ENCODE measurements at places on chromosomes 2 and 18. TPM values are rescaled to one million over a fixed set of nuclear protein-coding genes. Genes with fewer than 3 reads are reported as not detected.
A peak's percentile ranks its signal among the peaks of the same experiment; 100 is the strongest.

- no peak for DNase-seq
- H3K27me3 ChIP-seq: no peaks in the 10 kb centered on the region
- H3K27ac ChIP-seq: no peak overlapping the region
- H3K36me3 ChIP-seq: peaks cover 5% of the 10 kb centered on the region
- no peak overlapping the region for H3K4me3 ChIP-seq
- no peaks in the 10 kb centered on the region for H3K4me1 ChIP-seq
Measured at GRCh38 chr2:44744961-44745892, 196.3 kb upstream of the SIX3 start.

- no peaks in the 10 kb centered on the region for H3K27me3 ChIP-seq
- H3K4me3 ChIP-seq: no peak overlapping the region
- peaks cover 7% of the 10 kb centered on the region for H3K36me3 ChIP-seq
- H3K27ac ChIP-seq: no peak overlapping the region
Measured at GRCh38 chr2:75077909-75078308, 119.5 kb downstream of the POLE4 start.

GRCh38 chr2:72198532-72199241 lies 51.0 kb upstream of the CYP26B1 start:
- no peaks in the 10 kb centered on the region for H3K36me3 ChIP-seq
- H3K27me3 ChIP-seq: no peaks in the 10 kb centered on the region
- no peaks in the 10 kb centered on the region for H3K4me1 ChIP-seq
- no peak for DNase-seq

- no peak overlapping the region for H3K4me3 ChIP-seq
- no peak overlapping the region for H3K27ac ChIP-seq
- H3K4me1 ChIP-seq: peaks cover 2% of the 10 kb centered on the region
- H3K27me3 ChIP-seq: peaks cover 22% of the 10 kb centered on the region
Measured at GRCh38 chr18:37529296-37529695, 36.3 kb downstream of the CELF4 start.

DNA sequence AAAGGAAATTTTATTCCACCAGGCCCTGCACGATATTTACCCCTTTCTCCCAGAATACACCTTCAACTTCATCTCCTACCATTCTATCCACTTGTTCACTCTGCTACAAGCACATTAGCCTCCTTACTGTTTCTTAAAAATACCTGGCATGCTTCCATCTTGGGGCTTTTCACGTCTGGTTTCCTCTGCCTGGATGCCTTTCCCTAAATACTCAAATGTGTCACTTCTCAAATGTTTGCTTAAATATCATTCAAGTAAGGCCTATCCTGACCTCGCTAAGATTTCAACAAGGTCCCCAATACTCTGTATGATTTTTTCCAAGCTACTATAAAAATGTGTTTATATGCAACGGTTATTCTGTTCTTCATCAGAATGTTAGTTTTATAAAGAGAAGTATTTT lies 433.0 kb upstream of the CHAC2 start:
- H3K27ac ChIP-seq: no peak overlapping the region
- no peak for DNase-seq
- no peak overlapping the region for H3K4me3 ChIP-seq
- H3K27me3 ChIP-seq: peaks cover 4% of the 10 kb centered on the region
- no peaks in the 10 kb centered on the region for H3K4me1 ChIP-seq

DNA sequence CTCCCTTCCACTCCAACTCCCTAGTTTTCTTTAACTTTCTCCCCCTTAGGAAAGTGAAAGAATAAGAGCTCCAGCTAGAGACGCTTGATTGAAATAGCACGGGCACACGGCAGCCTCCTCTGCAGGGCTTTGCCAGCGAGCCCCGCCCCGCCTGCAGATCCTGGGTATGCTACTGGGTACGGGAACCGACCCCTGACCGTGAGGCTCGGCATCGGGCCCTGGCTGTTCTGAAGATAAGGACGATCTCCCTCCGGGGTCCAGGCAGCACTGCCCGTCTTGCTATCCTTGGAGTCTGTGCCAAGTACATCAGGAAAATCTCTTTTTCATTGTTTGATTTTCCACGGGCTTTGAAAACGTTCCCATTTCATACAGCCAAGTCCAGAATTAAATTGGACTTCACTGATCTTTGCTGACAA lies 284.5 kb downstream of the MTX2 start:
- H3K27me3 ChIP-seq: peaks cover 52% of the 10 kb centered on the region
- no peaks in the 10 kb centered on the region for H3K36me3 ChIP-seq
- H3K27ac ChIP-seq: no peak overlapping the region
- H3K4me3 ChIP-seq: peak overlapping the region; percentile 79

PROC gene
- not detected for total RNA-seq

- peaks cover 5% of the 10 kb centered on the region for H3K27me3 ChIP-seq
- H3K4me1 ChIP-seq: peaks cover 8% of the 10 kb centered on the region
- peaks cover 1% of the 10 kb centered on the region for H3K36me3 ChIP-seq
- H3K4me3 ChIP-seq: peak overlapping the region; percentile 78
- DNase-seq: no peak
Measured at GRCh38 chr2:26185954-26186770, 13.3 kb downstream of the GAREM2 start.

DNA sequence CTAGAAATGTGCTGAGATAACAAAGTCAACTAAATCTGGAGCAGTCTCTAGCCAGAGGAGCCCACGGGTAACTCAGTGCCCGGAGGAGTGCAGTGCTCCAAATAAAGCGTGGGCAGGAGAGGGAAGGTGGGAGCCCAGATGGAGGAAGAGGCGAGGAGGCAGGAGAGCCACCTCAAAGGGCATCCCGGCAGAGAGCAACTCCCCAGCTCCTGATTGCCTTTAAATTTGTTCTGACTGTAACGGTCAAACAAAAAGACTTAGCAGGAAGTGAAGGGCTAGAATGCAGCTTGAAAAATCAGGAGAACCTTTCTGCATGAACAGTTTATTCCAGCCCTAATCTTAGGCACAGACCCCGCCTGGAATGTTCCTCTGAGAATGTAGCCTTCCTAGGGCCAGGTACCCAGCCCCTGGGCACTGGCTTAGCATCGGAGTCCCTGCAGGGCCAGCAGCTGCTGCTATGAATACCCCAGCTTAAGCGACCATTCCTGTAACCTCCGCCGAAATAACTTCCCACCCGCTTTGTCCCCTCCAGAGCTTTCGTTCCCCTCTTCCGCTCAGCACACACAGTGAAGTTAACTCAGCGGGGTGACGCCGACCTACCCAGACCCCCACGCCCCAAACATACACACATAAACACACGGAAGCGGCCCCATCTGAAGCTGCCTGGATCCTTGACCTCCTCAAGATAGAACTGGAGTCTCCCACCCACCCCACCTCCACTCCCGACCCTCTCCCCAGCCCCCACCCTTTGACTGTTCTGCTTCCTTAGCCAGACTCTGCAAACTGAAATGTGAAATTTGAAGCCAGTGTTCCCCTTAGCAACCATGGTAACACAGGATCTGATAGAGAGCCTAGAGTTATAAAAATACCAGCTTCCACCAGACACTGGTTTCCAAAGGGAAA lies 123.2 kb downstream of the SMAD7 start:
- peaks cover 18% of the 10 kb centered on the region for H3K4me1 ChIP-seq
- H3K4me3 ChIP-seq: no peak overlapping the region
- no peaks in the 10 kb centered on the region for H3K27me3 ChIP-seq
- DNase-seq: no peak

DNA sequence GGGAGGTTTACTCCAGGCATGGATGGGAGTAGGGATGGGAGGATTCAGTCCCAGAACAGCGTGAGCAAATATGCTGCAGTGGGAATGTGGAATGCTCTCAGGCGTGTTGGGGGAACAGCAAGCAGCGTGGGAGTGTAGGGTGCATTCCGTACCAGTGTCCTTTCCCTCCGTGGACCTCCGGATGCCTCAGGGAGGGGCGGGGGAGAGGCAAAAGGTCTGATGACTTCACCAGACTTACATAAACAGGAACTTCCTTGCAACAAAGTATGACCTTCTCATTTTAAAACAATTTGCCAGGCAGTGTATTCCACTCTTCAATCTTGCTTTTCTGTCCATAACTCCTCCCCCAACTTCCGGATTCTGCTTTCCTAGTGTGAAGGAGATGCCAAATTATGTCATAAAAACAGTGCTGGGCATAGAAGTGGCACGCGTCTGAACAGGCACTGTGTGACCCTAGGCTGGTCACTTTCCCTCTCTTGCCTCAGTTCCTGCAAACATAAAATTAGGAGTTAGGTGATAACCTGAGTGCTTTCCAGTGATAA lies 36.9 kb downstream of the RPL37A start:
- DNase-seq: no peak
- H3K27me3 ChIP-seq: no peaks in the 10 kb centered on the region
- peaks cover 5% of the 10 kb centered on the region for H3K4me1 ChIP-seq
- no peaks in the 10 kb centered on the region for H3K36me3 ChIP-seq
- no peak overlapping the region for H3K4me3 ChIP-seq
- no peak overlapping the region for H3K27ac ChIP-seq

- H3K4me3 ChIP-seq: no peak overlapping the region
- DNase-seq: no peak
- H3K4me1 ChIP-seq: peaks cover 2% of the 10 kb centered on the region
- no peaks in the 10 kb centered on the region for H3K27me3 ChIP-seq
- H3K36me3 ChIP-seq: no peaks in the 10 kb centered on the region
Measured at GRCh38 chr18:23908827-23909226, 105.7 kb upstream of the TTC39C start.

UGT1A3 gene
- total RNA-seq: not detected

HOXD12 gene
- not detected for total RNA-seq

- DNase-seq: no peak
- H3K36me3 ChIP-seq: no peaks in the 10 kb centered on the region
- no peaks in the 10 kb centered on the region for H3K4me1 ChIP-seq
- no peak overlapping the region for H3K27ac ChIP-seq
- peaks cover 45% of the 10 kb centered on the region for H3K27me3 ChIP-seq
Measured at GRCh38 chr2:11667194-11667593, 2.8 kb downstream of the NTSR2 start.

GRCh38 chr2:101114268-101114783 lies 36.9 kb downstream of the TBC1D8 start:
- H3K4me3 ChIP-seq: no peak overlapping the region
- no peak overlapping the region for H3K27ac ChIP-seq
- no peak for DNase-seq
- H3K36me3 ChIP-seq: no peaks in the 10 kb centered on the region

IL18R1 gene
- total RNA-seq: 21.8 TPM

DNA sequence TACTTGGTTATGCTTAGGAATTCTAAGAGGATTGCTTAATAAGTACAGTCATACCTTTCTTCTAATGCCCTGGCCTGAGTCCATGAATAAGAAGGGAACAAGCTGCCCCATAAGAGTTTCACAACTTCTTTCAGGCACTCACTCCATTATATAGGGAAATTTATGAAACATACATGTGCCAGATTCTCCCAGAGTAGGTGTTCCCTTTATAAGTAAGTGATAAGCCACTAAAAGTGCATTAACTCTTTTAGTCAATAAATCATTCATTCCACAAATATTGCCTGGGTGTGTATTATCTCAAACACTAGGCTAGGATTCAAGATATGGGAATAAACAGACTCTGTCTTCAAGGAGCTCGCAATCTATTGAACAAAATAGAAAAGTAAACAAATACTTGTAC lies 84.5 kb upstream of the RBBP8 start:
- peaks cover 9% of the 10 kb centered on the region for H3K27me3 ChIP-seq
- H3K36me3 ChIP-seq: no peaks in the 10 kb centered on the region
- no peak for DNase-seq
- H3K4me1 ChIP-seq: peaks cover 4% of the 10 kb centered on the region
- H3K4me3 ChIP-seq: no peak overlapping the region

- no peak for DNase-seq
- no peaks in the 10 kb centered on the region for H3K36me3 ChIP-seq
- no peak overlapping the region for H3K4me3 ChIP-seq
- H3K4me1 ChIP-seq: no peaks in the 10 kb centered on the region
- H3K27me3 ChIP-seq: peaks cover 8% of the 10 kb centered on the region
Measured at GRCh38 chr2:146985753-146986152, 859.1 kb upstream of the ACVR2A start.

GRCh38 chr2:168633200-168633599 lies 169.2 kb upstream of the NOSTRIN start:
- DNase-seq: no peak
- peaks cover 12% of the 10 kb centered on the region for H3K36me3 ChIP-seq
- H3K4me3 ChIP-seq: no peak overlapping the region
- no peaks in the 10 kb centered on the region for H3K27me3 ChIP-seq
- no peak overlapping the region for H3K27ac ChIP-seq

- no peak overlapping the region for H3K4me3 ChIP-seq
- peaks cover 9% of the 10 kb centered on the region for H3K36me3 ChIP-seq
- no peak overlapping the region for H3K27ac ChIP-seq
- H3K4me1 ChIP-seq: peaks cover 13% of the 10 kb centered on the region
- no peak for DNase-seq
Measured at GRCh38 chr18:272650-273049, 4.8 kb upstream of the THOC1 start.

UPP2 gene
- total RNA-seq: not detected

GLI2 gene
- not detected for total RNA-seq

EDAR gene
- total RNA-seq: 0.16 TPM

GRCh38 chr2:75432761-75433361 lies 127.9 kb downstream of the EVA1A start:
- H3K4me1 ChIP-seq: no peaks in the 10 kb centered on the region
- H3K27me3 ChIP-seq: peaks cover 19% of the 10 kb centered on the region
- H3K36me3 ChIP-seq: no peaks in the 10 kb centered on the region
- H3K27ac ChIP-seq: no peak overlapping the region

DNA sequence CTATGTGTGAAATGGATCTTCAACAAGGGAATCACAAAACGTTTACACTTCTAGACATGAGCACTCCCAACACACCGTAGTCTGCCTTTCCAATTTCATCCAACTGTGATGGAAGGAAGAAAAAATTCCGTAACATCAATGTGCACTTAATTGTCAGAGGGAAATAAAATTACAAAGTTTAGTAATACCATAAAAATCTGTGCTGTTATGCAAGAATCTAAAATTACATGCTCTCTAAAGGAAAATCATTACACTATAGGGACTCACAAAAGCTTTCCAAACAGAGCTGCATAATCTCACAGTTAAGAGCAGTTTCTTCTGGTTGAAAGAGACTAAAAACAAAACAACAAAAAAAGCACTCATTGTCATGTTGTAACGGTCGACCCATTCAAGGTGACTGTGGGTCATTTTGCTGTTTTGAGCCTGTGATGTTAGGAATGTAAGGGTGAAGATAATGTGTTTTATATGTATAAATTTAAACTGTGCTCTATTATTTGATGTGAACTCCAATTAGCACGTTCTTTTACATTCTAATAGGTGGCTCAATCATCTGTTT lies 698.0 kb downstream of the TDRD15 start:
- no peaks in the 10 kb centered on the region for H3K36me3 ChIP-seq
- H3K4me3 ChIP-seq: no peak overlapping the region
- no peaks in the 10 kb centered on the region for H3K27me3 ChIP-seq
- H3K4me1 ChIP-seq: no peaks in the 10 kb centered on the region
- no peak for DNase-seq

All from activated naive CD8-positive, alpha-beta T cell treated with anti-CD3 and anti-CD28 coated beads for 36 hours (primary cell).